ENCODE measurements at places on chromosomes 5 and 9.

DNA sequence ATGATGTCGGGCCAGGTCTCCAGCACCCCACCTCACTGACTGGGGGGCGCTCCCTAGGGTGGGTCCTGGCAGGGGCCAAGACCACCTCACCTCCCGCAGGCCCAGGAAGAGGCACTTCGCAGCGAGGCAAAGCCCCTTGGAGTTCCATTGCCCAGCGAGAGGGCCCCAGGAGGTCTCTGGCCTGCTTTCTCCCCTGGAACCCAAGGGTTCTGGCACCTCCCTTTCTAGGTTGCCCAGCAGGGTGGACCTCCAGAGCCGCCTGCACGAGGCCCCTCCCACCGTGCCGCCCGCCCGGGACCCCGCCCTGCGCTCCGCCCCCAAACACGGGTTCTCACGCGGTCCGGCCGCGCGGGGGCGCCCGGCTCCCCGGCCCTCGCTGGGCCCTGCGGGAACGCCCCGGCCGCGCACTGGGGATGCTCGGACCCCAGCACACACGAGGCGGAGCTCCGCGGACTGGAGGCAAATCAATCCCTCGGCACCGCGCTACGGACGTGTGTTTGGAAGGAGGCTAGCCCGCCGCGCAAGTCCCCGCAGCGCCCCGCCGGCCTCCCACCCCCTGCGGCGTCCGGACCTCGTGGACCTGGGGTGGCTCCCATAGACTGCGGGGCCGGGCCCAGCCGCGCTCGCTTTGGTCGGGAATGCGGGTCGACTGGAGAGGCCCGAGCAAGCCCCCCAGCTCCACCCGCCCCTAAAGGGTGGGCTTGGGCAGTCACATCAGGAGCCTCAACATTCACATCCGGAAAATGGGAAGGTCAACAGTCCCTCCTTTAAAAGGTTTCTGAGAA lies 99.5 kb upstream of the LMX1B start:
- DNase-seq = peak; percentile 57

GRCh38 chr9:32525709-32526030 lies 326 bp downstream of the RIGI start:
- peak; percentile 9 for DNase-seq

DNA sequence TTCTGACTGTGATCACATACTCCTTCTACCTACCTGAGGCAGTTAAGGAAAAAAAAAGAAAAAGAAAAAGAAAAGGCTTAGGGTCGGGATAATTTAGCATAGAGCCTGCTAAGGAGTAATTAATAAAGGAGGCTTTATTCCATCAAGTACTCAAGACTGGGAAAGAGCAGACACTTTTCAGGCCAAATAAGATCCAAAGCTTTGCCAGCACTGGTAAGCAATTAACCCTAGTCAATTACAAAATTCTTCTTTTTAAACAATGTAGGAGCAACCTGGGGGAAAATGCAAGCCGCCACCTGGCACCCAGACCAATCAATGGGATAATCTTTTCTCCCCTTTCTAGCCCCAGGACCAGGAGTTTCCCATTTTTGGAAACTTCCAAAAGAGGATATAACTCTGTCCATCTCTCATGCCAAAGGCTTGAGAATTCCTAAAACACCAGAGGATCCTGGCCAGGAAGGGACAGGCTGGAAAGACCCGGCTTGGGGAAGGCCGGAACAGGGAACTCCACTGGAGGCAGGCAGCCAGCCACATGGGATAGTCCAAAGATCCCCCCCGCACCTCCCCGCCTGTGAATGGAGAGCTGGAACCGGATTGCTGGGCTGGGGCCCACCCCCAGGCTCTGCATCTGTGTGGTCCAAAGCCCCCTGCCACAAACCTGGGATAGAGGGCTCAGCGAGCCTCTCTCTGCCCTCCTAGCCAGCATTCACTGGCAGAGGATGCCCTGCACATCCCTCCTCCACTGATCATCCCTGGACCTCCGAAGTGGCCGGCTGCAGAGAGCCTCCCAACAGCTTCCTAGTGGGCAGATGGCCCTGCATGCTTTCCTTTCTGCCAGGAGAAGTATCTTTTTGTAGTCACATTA lies 117.8 kb downstream of the ZNF354C start:
- no peak for DNase-seq

- DNase-seq = no peak
Observed at GRCh38 chr9:91549177-91549576, 125.5 kb upstream of the NFIL3 start.

Data from renal pelvis (tissue), 12 donors.